Renal cortex interstitium (tissue), 15 donors: ENCODE measurements at places on chromosomes 3 and 15.

DNA sequence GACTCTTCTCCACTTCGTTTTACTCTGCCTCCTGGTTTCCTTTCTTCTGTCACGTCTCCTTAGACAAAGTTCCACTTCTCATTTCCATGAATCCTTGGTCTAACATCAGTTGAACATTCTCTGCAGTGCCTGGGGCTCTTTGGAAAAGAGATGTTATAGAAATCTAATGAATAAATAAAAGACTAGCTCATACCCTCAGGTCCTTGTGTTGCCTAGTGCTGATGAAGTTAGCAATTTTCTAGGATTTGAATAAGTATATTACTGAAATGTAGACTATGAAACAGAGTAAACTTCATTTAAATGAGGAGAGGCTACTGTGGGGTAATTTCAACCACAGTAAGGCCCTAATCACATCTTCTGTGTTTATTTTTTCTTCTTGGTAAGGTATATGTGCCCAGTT lies 146.9 kb upstream of the CADPS start:
- DNase-seq, result no peak

DNA sequence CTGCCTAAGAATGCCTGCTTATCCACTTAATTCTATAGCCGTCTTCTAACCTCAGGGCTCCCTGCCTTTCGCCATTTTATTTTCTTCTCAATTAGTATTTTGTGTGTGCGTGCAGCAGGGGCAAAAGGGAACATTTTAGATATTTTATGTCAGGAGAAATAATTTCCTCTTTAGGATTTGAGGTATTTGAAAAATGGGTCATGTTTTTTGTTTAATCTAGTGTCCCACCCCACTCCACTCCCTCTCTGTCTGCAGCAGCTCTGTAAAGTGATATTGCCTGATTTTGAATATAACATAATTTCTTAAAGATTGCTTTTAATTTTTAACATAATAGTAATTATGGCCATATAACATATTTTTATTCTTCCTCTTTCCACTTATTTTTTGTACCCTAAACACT lies 593.2 kb upstream of the DPPA4 start:
- DNase-seq, result no peak

DNA sequence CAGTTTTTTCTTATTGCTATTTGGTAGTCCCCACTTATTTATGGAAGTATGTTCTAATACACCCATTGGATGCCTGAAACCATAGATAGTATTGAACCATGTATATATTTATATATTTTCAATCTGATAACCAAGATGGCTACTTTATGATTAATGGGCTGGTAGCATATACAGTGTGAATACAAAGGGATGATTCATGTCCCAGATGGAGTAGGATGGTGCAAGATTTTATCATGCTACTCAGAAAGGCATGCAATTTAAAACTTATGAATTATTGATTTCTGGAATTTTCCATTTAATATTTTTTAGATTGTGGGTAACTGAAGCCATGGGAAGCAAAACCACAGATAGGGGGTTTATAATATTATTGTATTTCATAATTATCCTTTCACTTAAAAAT lies 35.2 kb downstream of the AP4E1 start:
- no peak for DNase-seq

DNA sequence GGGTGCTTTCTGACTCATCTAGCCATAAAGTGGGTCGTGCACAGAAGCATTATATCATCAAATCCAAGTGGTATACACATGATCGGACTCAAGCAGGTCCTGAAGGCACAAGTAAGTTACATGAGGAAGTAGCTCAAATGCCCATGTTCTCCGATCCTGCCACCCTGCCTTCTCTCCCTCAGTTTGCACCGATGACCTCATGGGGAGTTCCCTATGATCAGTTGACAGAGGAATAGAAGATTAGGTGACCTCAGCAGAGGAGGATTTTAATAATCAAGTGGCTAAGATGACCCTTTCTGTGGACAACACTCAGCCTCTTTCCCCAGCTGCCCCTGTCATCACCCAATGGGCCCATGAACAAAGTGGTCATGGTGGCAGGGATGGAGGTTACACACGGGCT lies 149.5 kb downstream of the TBC1D5 start:
- DNase-seq, result no peak

GRCh38 chr15:63172851-63173451 lies 15.7 kb upstream of the RPS27L start:
- no peak for DNase-seq

DNA sequence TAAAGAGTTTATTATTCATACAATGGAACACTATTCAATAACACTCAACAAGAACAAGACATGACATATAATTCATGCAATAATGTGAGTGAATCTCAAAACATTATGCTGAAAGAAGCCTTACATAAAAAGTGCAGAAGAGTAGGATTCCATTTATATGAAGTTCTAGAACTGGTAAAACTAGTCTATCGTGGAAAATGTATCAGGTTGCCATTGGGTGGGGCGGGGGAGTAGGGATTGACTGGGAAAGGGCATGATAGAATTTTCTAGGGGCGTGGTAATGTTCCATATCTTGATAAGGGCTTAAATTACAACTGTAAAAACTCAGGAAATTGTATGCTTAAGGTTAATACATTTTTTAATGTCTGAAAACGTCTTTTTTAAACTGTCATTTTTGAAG lies 247.9 kb downstream of the SATB1 start:
- DNase-seq, result no peak

GRCh38 chr15:49415638-49416037 lies 7.4 kb upstream of the FGF7 start:
- no peak for DNase-seq
